GF-D8 (cell line): ENCODE measurements at places on chromosomes 5 and 9.
A peak's percentile ranks its signal among the peaks of the same experiment; 100 is the strongest.

DNA sequence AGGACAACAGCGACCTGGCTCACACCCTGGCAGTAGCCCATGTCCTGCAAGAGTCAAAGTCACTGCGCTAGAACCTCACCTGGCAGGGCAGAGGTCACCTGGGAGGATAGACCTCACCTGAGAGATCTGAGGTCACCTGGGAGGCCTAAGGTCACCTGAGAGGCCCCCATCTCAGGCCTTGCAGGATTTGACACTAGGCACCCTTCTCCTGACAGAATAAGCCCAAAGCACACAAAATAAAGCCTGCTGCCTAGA lies 75.2 kb upstream of the SPTLC1 start:
- no peak for DNase-seq

GRCh38 chr9:124262649-124262972 lies 4.9 kb downstream of the NEK6 start:
- DNase-seq = no peak

- DNase-seq = no peak
Measured at GRCh38 chr9:21994556-21995005, at the start of gene CDKN2B-AS1. Gene CDKN2B-AS1 (plus strand): TSS chr9:21994791.

GRCh38 chr9:20289423-20290010 lies 332.8 kb downstream of the MLLT3 start:
- DNase-seq = no peak

- no peak for DNase-seq
Measured at GRCh38 chr5:168950241-168950951, 350.5 kb downstream of the SLIT3 start.

DNA sequence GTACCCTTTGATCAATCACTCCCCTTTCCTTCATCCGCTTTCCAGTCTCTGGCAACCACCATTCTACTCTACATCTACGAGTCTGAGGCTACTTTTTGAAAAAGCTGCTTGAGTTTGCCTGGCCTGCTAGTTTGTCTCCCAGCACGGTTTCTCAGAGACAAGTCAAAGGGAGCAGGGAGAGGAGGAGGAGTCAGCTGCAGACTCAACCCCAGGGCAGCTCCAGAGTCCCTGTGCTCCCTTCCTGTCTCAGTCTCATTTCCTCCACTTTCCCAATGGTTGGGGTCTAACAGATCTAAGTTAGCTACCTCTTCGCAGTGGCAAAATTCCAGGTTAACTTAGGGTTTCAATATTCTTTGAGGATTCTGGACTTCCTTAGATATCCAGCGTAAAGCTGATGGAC lies 80.0 kb upstream of the PCA3 start:
- DNase-seq = no peak

- DNase-seq = no peak
Measured at GRCh38 chr5:24167806-24168205, 477.0 kb downstream of the CDH10 start.

- DNase-seq = no peak
Measured at GRCh38 chr9:5652821-5653220, 23.9 kb downstream of the RIC1 start.

DNA sequence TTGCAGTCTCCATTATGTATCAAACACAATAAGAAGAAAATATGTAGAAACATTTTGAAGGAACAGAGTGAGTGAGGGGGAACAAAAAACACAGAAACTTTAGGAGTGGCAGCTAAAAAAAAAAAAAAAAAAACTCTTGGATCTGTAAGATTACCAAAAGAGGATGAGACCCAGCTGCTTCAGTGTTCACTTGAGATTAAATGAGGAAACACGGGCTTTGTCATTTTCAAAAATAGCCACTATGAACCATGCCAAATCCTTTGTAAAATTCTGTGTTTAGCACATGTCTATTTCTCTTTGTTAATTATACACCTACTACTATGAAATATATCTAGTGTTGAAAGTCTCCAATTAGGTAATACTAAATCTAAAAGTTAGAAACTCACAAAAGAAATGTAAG lies 485.9 kb downstream of the EFNA5 start:
- DNase-seq = no peak

DNA sequence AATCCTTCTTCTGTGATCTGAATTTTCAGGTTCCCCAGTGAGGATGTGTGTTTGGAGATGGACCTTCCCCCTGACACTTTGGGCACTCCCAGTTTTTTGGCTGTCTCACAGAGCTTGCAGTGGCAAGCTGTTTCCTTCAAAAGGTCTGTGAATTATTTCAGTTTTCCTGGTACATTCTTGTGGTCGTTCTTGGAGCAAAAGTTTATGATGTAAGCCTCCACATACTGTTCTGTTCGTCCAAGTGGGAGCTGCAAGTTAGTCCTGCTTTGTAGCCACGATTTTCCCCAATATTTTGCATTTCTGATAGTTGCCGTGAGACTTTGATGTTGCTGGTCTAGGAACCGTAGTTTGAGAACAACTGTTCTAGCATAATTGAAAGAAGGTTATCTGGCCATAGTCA lies 88.3 kb downstream of the MTAP start:
- no peak for DNase-seq

- DNase-seq = peak; percentile 62
Measured at GRCh38 chr9:88310310-88310980, 77.8 kb upstream of the SPIN1 start.

- no peak for DNase-seq
Measured at GRCh38 chr5:103340717-103341388, 82.3 kb downstream of the MACIR start.

DNA sequence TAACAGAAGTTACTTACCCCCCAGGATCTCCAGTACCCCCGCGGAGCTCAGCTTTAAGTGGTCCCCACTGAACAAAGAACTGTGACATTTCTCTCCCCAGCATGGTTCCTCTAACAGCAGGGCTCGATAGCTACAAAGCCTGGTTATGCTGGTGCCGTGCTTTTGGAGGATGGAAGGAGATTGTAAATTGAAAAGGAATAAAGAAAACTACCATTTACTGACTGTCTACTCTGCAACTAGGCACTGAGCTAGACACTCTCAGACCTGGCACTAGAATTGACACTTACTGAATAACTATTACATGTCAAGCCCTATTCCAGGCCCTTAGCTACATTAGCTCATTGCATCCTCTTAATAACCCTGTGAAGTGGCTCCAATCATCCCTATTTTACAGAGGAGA lies 145.3 kb downstream of the TTLL11 start:
- DNase-seq = no peak

DNA sequence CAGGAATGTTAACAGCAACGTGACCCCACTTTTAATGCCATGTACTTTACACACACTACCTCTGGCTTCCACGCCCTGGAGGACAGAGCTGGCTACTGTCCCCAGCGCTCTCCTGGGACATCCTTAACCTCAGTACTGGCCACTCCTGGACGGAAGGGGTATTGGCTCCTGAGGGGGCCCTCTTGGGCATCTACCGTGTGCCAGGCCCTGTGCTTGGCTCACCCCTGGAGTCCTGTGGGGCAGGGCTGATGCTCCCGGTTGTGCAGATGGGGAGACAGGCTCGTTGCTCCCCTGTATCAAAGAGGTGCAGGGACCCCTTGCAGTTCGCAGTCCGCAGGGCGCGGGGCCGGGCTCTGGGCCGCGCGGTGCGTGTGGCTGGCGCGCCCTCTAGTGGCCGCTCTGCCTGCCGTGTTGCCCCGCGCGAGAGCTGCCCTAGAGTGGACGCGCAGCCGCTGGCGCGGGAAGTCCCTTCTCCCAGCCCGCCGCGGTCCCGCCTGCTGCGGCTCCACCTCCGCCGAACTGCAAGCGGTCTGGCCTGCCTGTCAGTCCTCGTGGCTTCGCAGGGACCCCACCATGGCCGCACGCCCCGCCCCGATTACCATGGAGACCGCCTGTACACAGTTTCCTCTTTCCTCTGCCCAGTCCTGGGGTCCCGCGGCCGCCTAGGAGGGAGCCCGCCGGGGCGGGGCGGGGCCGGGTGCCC lies at the start of gene WDR38:
TSS of gene WDR38 (plus strand) at position 632 of the 703 bp plus-strand sequence. CDS start 72 bp downstream, outside the sequence.
- DNase-seq = peak; percentile 18

DNA sequence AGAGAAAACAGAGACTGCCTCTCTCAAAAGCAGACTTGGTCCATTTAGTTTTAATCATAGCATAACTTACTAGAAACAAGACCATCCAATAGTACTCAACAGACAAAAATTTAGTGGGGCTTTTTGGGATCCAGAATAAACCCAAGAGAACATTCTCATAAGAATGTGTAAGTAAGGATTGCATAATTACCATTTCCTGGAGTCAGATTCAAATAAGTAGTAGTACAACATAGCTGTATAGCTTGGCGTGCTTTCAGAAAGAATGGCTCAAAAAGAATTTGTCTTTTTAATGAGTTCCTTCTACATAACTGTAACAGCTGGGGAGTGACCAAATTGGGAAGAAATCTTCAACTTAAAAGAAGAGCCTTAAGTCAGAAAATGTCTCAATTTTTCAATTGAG lies 145.4 kb downstream of the DENND1A start:
- no peak for DNase-seq

- no peak for DNase-seq
Measured at GRCh38 chr9:137083394-137084004, 3.3 kb upstream of the MAN1B1 start.

DNA sequence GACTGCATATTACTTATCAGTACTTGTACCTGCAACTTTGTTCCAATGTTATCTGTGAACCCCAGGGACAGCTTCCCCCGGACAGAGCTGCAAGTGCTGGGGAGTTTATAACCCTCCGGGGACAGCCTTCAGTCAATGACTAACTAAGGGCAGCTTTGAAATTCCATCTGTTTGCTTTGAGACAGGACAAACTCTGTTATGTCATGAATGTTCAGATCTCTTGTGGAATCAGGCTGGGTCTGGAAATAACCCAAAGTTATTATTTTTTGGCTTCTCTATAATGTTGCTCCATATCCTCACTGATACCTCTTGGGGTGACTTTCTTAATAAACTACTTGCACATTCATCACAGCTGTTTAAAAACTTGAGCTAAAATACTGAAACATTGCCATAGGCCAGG lies 617.5 kb upstream of the TLE4 start:
- no peak for DNase-seq

GRCh38 chr5:131225282-131225974 lies 38.4 kb upstream of the CDC42SE2 start:
- DNase-seq = no peak

DNA sequence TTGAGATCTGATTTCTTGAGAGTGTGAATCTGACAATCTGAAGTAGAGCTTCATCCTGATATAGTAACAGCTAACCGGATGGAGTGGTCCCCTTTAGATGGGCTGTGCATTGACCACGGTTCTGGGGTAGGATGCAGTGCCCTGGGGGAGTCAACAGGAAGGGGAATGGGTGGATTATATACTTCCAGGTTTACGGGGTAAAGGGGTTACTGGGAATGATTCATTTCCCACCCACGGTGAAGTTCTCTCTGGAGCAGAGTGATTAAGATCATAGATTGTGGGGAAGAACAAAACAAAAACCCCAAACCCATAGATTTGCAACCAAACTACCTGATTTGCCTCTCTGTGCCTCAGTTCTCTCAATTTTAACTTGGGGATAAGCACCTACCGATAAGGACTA lies 1.5 kb upstream of the B4GALT7 start:
- DNase-seq = no peak

- DNase-seq = no peak
Measured at GRCh38 chr5:148972396-148972795, 90.5 kb downstream of the SH3TC2 start.

DNA sequence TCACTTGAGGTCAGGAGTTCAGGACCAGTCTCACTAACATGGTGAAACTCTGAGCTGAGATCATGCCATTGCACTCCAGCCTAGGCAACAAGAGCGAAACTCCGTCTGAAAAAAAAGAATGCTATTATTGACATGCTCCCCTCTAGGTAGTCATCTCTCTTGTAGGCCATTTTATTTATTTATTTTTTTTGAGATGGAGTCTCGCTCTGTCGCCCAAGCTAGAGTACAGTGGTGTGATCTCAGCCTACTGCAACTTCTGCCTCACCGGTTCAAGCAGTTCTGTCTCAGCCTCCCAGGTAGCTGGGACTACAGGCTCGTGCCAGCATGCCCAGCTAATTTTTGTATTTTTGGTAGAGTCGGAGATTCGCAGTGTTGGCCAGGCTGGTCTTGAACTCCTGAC lies 20.6 kb upstream of the NIM1K start:
- no peak for DNase-seq

- no peak for DNase-seq
Measured at GRCh38 chr5:149693021-149693420, 37.1 kb upstream of the PPARGC1B start.

DNA sequence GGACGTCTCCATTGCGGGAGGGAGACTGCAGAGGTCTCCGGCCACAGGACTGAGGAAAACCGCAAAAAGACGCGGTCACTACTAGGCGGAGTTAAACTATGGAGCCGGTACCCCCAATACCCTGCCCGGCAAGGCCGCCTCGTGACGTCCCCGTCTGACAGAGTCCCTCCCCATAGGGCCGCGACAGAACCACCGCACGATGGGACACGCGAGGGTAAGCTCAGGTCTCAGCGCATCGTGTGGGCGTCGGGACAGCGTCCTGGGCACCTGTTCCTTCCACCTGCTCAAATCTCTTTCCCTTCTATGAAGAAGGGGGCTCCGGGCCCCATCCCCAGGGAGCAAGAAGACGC lies 35.2 kb upstream of the GLDC start:
- DNase-seq = peak; percentile 74

DNA sequence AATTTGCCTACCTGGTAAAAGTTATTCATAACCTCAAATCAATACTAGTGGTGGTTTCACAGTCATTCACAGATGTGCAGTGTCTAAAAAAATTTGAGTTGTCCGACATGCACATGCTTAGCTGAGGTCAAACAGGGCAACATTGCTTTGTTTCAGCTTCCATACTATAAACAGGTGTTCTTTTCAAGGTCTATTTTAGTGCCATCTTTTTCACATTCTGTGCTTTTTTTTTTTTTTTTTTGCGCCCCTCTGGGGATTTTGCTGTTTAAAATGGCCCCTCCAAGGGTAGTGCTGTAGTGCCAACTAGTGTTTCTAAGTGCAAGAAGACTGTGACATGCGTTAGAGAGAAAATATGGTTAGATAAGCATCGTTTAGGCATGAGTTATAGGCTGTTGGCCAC lies 14.5 kb downstream of the PHAX start:
- DNase-seq = no peak

GRCh38 chr9:126551812-126552211 lies 61.9 kb upstream of the LMX1B start:
- DNase-seq = no peak

DNA sequence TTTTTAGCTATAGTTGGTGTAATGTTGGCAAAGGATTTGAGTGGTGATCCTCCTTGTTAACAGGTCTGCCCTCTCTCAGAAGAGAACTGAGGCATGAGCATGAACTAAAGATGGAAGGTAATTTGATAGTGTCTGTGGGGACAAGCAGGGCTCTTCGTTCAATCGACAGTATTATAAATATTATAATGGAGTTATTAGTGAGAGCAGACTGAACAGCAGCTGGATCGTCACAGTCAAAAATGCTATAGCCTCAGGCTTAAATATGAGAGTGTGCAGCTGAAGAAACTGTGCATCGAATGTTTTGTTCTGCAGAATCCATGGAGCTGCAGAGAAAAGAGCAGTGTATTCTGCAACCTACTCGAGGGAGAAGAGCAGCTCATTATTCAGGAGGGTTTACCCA lies 757.3 kb downstream of the DNAH5 start:
- no peak for DNase-seq

- DNase-seq = no peak
Measured at GRCh38 chr9:126165755-126166154, 160.9 kb upstream of the MVB12B start.
